ENCODE measurements at places on chromosomes 16 and 17. TPM values are rescaled to one million over a fixed set of nuclear protein-coding genes. Genes with fewer than 3 reads are reported as not detected.

CCL16 gene
- total RNA-seq = not detected

- peak; percentile 49 for DNase-seq
Observed at GRCh38 chr16:50185005-50185505, 31.9 kb downstream of the TENT4B start.

DNA sequence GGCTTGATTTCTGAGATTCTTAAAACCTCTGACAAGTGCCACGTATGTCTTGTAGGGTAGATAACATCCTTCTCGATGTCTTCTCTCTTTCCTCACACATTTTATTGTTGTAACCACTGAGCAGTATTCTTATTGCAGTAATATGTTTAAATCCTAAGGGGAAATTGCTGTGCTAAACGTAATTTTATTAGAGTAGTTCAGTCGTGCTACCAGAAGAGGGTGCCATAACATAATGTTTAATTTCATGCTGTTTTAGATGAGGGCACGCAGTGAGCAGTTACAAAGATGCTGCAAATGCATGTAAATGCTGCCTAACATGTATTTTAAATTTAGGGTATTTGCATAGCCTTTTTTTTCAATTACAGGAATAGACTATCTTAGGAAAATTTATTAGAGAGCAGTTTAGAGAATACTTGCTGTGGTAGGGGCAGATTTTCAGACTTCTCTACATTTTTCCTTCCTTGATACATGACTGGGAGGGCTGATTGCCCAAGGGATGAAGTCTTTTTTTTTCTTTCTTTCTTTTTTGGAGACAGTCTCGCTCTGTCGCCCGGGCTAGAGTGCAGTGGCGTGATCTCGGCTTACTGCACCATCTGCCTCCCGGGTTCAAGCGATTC lies 51.7 kb downstream of the GAN start:
- DNase-seq = peak; percentile 36

- no peak for DNase-seq
Observed at GRCh38 chr16:58492735-58493134, 7.2 kb upstream of the NDRG4 start.

DNA sequence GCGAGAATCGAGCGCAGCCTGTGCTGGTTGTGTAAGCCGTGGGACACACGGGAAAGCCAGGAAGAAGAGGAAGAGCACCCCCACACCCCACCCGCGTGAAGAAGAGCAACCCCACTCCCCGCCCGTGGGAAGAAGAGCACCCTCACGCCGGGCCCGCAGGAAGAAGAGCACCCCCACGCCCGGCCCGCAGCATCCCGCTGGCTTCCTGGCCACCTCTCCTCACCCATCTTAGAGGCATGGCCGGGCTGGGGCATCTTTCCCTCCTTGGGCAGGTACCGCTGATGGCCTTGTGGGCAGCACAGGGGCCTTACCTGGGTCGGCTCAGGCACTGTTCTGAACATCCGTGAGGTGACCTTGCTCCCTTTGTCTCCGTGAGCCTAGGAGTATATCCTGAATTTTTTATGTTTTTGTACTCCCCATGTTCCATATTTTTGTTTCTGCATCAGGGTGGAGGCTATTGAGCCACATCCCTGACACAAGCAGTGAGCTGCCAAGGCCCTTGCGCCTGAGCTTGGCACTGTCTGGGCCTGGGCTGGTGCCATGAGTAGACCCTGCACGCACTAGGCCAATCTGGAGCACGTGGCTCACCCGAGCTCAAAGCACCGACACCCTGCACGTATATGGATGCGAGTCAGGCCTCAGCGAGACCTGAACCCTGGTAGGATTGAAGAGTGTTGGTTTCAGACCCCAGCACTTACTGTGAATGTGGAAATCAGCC lies 71.4 kb upstream of the KCTD5 start:
- no peak for DNase-seq

- peak; percentile 54 for DNase-seq
Observed at GRCh38 chr16:30065943-30066760, 592 bp downstream of the ALDOA start.
